GM18507 (cell line): ENCODE measurements at places on chromosomes 11 and 22.

DNA sequence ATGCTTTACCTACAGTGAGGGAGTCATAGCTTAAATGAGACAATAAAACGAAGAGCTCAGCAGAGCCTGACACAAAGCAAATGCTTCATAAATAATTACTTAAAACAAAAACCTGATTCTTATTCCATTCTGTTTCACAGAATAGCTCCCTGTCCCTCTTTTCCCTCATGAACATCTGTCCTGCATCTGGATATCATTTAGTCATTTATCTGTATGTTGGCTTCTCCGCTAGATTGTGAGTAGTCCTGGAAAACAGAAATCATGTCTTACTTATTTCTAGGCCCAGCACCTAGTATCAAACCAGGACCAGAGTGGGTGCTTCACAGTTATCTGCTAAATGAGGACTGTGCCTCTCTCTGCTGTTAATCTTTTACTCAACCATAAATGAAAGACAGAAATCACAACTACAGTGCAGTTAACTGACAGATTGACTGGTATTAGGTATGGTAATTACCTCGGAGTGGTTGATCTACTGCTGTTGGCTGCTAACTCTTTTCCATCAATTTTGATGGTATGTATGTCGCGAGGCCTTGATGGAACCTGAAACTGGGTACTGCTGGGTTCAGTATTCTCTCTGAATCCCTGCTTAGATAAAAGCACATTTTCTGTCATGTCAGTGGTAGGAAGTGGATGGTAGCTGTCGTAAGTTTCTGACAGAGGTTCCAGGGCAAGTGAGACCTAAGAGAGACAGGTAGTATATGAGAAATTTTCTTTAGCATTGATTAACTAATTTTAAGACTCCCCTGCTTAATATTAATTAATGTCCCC, 31.5 kb downstream of the C2CD3 start:
- no peak for DNase-seq

DNA sequence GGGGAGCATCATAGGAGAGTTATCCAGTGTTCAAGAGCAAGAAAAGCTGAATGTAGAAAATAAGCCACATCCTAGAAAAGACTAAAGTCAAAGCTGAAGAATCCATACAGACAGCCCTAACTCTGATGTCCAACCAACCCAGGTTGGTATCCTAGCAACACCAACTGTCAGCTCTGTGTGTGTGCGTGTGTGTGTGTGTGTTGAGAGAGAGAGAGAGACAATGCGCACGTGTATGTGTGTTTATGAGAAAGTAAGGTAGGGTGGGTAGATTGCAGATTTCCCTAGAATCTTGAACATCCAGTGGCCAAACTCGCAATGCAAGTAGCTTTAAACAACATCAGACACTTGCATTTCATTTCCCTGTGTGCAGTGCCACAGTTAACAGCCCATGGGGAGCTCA, 274.9 kb downstream of the FAM181B start:
- no peak for DNase-seq

DNA sequence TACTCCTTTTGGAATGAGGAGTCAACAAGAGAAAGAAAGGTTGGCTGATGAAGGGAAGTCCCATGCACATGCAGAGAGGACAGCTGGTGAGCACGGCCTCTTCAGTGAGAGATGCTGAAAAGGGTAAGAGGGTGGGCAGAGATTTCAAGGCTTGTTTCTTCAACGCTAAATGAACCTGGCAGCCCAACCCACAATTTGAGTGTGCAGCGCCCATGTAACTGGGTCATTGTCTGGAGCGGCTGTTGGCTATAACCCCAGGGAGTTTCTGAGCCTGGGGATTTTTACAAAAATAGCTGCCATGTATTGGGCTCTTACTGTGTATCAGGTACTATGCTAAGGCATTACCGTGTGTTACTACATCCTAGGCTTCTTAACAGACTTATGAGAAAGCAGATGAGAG, 594.1 kb downstream of the ETS1 start:
- DNase-seq = no peak

- DNase-seq = no peak
Measured at GRCh38 chr11:13367115-13367514, 89.5 kb downstream of the BMAL1 start.

DNA sequence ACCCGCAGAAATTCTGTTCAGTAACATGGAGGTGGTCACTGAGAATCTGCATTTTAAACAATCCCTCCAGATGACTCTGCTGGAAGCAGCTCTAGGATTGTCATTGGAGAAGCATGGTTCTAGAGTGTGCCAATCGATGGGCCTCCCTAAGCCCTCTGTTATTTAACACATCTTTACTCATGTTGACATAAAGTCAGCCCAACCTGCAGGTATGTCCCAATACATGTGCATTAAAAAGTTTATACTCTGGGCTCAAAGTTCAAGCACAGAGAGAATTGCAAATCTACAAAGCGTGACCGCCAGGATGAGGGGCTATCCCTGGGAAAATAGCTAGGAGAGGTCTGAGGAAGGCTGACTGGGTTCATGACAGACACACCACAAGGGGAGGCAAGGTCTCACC, 116.4 kb downstream of the KIRREL3 start:
- no peak for DNase-seq

DNA sequence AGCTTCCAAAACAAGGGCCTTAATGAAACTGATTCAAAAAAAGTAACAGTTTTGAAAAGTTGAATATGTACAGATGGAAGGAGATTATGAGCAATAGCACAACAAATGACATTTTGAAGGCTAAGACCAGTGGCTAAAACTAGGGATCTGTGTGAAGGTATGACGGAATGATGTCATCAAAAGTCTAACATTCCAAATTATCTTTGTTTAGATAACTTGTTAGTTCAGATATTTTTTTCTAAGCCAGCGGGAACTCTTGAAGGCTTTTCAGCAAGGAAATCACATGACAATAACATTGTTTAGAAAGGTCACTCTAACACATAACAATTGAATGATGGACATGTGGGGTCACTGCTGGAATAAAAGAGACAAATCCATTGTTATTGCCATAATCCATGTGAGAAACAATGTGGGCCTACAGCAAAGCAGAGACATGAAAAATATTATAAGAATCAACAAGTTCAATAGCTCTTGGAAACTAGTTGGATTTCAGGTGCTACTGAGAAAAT, 260.5 kb downstream of the CASP12 start:
- DNase-seq = no peak

GRCh38 chr11:61586792-61587430, 6.0 kb upstream of the SYT7 start:
- DNase-seq = no peak

- no peak for DNase-seq
Measured at GRCh38 chr11:10461276-10461790, 6.3 kb downstream of the AMPD3 start.

GRCh38 chr22:47474464-47474863, 712.0 kb downstream of the TBC1D22A start:
- DNase-seq = no peak

- DNase-seq = no peak
Measured at GRCh38 chr22:46672731-46673130, 52.5 kb downstream of the GRAMD4 start.

DNA sequence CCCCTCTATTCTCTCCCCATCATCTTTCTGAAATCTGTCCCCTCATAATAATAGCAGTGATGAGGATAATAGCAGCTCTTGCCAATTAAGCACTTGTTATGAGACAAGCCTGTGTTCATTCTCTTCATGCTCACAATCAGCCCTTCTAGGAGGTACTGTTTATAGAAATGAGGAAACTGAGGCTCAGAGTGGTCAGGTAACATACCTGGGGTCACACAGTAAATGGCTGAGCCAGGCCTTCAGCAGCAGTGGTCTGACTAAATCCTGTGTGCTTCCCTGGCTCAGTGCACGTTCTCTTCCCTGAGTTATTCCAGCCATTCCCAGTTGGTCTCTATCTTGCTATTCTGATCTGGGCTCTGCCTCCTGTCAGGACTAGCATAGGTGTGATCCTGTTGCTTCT, 3.8 kb upstream of the CNIH2 start:
- no peak for DNase-seq

GRCh38 chr11:13149991-13150390, 127.6 kb upstream of the BMAL1 start:
- no peak for DNase-seq

DNA sequence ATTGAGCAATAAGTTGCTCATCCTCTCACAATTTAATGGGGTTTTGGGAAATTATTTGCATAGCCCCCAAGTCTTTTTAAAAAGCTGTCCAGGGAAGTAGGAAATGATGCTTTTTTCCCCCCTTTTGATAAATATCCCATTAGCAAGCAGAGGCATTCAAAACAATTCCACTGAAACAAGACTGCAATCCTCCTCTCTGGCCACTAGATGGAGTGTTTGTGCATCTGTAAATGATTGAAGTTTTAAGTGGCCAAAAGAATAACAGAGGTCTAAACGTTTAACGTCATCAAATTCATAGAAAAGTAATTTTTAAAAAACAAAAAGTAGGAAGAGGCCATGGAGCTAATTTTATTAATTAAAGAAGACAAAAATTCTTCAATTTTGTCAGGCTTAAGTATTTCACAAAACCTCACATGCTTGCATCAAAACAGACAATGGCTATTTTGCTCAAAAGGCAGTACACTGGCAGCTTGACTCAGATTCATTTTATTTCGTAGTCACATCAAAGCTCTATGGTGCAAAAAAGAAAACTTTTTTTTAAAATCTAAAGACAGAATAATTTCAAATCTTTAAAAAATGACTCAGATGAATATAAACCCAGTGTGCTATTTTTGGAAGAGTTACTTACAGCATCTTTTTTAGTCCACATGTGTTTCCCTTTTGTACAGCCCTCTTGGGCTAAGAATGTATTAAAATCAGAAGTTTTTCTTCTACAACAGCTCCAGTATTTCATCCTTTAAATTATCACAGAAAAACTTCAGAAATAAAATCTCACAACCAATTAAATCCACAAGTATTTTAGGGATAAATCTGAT, 17.8 kb downstream of the CHORDC1 start:
- DNase-seq = peak; percentile 23

DNA sequence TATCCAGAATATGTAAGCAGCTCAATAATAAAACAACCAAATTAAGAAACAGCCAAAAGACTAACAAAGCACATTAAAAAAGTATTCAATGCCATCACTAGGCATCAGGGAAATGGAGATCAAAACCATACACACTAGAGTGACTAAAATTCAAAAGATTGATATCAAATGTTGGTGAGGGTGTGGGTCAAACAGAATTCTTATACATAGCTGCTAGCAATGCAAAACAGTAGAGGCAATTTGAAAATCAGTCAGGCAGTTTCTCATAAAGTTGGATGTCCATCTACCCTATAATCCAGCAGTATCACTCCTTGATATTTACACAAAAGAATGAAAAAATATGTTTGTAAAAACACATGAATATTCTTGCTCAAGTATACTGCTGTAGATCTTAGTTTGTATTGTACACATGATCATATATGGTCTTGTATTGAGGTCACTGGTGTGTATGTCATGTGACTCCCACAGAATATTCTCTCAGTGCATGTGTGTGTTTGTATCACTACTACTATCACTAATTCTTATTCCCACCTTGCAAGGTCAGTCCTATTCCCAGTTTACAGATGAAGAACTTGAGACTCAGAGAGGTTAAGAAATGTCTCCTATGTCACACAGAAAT, 54.9 kb downstream of the SLC5A1 start:
- DNase-seq = no peak

DNA sequence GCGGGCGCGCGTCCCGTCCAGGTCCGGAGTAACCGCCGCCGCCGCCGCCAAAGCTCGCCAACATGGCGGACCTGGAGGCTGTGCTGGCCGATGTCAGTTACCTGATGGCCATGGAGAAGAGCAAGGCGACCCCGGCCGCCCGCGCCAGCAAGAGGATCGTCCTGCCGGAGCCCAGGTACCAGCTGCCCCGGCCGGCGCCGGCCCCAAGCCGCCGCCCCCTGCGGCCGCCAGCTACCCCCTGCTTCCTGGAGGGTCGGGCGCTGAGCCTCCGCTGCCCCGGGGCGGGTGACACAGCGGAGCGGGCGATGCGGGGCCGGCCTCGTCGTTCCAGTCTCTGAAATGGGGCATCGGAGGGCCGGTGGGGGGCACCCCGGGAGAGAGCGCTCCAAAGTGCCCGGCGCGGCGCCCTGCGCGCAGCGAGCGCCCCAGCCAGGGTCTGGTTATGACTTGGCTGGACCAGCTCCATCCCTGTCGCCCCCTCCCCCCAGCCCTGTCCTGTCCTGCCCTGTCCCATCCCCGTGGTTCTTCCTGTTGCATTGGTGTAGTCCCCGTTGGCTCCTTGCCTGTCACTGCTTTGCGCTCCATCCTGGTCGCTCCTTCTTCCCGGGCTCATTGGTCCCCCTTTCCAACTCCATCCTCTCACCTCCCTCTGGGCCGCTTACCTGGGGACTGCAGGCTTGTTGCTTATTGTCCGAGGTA, 653 bp downstream of the GRK3 start:
- no peak for DNase-seq

- no peak for DNase-seq
Measured at GRCh38 chr11:40513281-40513680, 946.2 kb downstream of the LRRC4C start.

GRCh38 chr11:111456859-111457730, 55.1 kb downstream of the BTG4 start:
- no peak for DNase-seq

GRCh38 chr11:129384415-129384814, 8.8 kb downstream of the BARX2 start:
- no peak for DNase-seq

GRCh38 chr11:64744544-64745188, 724 bp upstream of the RASGRP2 start:
- no peak for DNase-seq

GRCh38 chr11:60987577-60988277, 16.2 kb downstream of the CD6 start:
- no peak for DNase-seq

DNA sequence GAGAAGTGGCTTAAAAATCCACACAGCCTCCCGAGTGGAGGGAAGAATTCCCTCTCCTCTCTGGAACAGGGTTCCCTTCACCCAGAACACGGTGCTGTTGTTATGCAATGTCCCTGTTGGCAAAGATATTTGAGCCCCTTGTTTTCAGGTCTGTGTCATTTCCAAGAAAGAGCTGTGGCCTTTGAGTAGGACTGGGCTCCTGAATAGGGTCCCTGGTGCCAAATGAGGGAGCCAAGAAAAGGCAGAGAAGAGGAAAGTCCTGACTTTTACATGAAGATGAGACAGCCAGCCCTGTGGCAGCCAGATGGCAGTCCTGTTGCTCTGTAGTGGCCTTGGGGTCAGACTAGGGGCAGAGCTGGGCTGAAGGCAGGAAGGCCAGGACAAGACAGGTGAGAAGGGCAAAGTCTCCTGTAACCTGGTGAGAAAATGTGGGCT, 51.2 kb upstream of the ELF5 start:
- no peak for DNase-seq

- no peak for DNase-seq
Measured at GRCh38 chr11:106105986-106106385, 28.5 kb downstream of the AASDHPPT start.

GRCh38 chr11:13277768-13278608, at the start of gene BMAL1:
Gene BMAL1, plus strand, starts transcription at chr11:13277790. Its CDS starts 76,519 bp downstream, at chr11:13354309.
- DNase-seq = peak; percentile 11

- DNase-seq = peak; percentile 45
Measured at GRCh38 chr22:49934891-49935557, 16.6 kb downstream of the CRELD2 start.
